ENCODE measurements at places on chromosomes 16 and 17.

DNA sequence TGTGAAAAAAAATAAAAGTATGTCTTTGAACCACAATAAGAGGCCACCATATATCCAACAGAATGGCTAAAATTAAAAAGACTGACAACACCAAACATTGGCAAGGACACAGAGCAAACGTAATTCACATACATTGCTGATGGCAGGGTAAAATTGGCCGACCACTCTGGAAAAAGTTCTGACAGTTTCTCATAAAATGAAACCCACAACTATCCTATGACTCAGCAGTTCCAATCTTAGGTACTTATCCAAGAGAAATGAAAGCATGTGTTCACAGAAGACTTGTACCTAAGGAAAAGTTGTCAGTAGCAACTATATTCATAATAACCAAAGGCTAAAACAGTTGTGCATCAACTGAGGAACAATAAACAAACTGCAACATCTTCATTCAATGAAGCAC lies 357.3 kb upstream of the XYLT1 start:
- no peak for DNase-seq

DNA sequence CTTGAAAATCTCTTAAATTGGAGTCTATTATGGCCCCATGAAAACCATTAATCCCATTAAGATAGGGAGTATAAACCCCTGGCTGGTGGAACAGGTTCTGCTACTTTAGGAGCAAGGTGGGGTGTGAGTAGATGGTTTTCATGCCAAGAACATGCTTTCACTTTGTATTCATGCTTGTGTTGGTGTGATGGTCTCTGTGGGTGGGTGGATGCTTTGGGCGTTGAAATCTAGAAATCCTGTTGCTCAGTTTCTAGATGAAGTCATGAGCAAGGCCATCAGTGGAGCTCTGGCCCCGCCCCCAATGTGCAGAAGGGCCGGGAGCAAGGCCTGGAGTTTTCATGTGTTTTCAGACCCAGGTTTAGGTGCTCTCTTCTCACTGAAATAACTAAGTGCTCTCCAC lies 20.1 kb downstream of the PLD6 start:
- no peak for DNase-seq

DNA sequence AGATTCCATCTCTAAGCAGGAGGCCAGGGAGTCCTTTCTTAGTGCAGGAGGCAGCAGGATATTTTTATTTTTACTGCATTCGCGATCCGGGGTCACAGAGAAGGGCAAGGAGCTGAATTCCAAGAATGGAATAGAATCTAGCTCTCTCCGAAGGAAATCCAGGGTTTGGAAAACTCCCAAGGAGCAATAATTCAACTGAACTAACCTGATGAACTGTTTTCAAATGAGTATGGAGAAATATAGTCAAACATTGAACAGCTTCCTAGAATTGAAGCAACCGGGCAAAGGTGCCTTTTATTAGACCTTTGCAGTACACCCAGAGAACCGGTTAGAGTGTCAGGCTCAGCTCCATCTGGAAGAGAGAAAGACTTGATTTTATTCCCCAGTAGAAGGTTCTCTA lies 120.7 kb upstream of the MAF start:
- DNase-seq = no peak

DNA sequence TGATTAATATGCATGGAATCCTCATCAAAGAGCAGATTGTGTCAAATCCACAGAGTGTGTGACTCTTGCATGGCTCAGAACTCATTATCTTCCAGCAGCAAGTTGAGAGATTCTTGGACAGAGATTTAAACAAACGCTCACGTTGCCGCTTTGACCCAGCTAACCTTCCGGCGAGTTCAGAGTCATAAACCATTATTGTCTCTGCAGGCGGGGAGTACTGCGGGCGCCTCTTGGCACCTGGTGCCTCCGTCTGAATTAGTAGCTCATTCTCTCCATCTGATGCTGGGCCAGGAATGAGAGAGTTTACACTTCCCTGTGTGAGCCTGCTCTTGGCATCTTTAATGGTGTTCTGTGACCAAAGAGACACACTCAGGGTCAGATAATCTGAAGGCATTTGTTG lies 138.6 kb upstream of the WSCD1 start:
- no peak for DNase-seq

DNA sequence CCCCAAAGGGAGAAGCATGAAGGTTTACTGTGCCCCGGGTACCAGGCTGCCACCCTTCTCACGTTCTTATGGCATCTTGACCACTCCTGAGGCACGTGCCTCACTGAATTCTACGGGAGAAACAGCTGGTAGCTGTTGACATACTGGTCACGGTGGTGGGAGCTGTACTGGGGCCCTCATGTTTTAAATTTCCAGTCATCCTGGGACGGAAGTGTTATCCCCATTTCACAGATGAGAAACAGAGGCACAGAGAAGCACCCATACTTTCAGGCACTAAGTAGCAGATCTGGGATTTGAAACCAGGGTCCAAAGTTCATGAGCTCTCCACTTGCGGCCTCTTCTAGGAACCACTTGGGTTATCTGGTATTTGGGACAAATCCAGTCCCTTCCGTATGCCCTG lies 26.3 kb upstream of the DOC2B start:
- DNase-seq = no peak
